ENCODE measurements at places on chromosomes 11 and 22.

- DNase-seq, result no peak
Observed at GRCh38 chr22:27959335-27960090, 40.5 kb upstream of the PITPNB start.

DNA sequence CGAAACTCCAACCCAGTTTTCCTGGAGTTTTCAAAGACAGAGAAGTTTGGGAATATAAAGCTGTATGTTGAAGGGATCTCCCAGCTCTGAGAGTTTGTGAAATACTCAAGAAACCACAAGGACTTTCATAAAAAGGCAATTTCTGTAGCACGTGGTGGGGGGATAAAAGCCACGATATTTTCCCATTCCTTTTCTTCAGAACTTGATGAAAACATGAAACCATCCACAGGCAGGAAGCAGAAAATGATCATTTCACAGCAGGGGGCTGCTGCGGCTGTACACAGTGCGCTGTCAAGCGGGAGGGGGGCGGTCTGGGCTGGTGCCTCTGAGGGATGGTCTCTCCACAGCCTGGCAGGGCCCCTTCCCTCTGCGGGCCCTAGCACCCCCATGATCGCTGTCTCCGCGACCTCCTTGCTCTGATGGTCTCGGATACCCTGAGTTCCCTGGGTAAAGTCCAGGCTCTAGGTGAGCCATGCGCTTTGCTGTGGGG, 423.2 kb downstream of the MN1 start:
- no peak for DNase-seq

DNA sequence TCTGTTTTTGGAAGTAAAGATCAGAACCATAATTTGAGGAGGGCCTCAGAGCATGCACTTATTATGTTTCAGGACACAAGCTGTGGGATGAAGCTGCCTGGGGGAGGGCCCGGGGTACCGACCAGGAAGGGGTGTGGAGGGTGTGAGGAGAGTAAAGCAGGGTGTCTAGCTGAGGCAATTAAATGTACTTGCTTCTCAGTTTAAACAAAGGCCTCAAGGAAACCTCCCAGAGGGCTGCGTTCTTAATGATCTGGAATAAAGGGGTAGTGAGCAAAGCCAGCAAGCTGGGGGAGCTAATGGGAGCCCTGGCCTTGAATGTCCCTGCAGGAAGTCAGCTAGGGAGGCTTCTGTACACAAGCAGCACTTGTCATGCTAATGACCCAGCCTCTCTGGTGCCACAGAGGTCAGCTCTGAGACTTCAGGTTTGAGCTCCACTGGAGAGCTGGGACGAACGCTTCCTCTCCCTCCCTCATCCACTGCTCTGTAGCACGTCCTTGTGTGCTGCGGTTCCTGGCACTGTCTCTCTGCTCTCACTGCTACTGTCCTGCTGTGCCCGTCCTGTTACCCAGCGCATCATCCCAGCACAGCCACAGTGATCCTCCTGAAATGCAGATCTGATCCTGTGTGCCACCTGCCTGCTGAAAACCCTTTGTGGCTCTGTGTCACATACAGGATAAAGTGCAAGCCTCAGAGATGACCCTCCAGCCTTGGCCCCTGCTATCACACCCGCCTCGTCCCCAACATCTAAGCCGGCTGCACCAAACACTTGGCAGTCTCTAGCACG, 159.7 kb downstream of the DBX1 start:
- DNase-seq, result no peak

DNA sequence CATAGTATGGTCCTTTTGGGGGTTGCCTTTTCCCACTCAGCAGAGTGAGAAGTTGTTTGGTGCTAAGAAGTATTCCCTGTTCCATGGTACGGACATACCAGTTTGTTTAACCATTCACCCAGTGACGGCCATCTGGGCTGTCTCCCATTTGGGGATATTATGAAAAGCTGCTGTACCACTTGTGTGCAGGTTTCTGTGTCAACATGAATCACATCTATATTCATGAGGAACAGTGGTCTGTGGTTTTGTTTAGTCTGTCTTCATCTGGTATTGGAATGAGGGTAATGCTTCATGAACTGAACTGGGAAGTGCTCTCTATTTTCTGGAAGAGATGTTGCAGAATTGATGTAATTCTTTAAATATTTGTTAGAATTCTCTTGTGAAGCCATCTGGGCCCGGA, 89.5 kb downstream of the TRMU start:
- DNase-seq, result no peak

- DNase-seq, result no peak
Observed at GRCh38 chr22:47276450-47276820, 514.0 kb downstream of the TBC1D22A start.

DNA sequence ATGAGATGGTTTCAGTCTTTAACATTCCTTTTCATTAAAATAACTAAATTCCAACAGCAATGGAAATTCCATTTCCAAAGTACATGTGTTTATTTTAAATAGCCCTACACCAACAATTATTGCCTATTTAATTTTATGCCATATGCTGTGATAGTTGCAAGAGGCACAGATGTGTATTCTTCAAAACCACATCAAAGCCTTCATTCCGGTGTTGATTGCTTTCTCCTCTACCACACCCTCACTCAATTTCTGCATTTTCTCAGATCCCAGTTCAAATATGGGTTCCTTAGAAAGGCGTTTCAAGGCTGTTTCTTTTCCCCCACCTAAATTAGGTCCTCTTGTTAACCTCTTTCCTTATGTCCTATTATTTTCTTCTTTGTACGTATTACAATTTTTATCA, 6.0 kb upstream of the HSD17B12 start:
- no peak for DNase-seq

GRCh38 chr11:74570266-74571061, 21.9 kb upstream of the POLD3 start:
- DNase-seq, result no peak

GRCh38 chr22:35204807-35205775, 52.2 kb upstream of the HMGXB4 start:
- no peak for DNase-seq

DNA sequence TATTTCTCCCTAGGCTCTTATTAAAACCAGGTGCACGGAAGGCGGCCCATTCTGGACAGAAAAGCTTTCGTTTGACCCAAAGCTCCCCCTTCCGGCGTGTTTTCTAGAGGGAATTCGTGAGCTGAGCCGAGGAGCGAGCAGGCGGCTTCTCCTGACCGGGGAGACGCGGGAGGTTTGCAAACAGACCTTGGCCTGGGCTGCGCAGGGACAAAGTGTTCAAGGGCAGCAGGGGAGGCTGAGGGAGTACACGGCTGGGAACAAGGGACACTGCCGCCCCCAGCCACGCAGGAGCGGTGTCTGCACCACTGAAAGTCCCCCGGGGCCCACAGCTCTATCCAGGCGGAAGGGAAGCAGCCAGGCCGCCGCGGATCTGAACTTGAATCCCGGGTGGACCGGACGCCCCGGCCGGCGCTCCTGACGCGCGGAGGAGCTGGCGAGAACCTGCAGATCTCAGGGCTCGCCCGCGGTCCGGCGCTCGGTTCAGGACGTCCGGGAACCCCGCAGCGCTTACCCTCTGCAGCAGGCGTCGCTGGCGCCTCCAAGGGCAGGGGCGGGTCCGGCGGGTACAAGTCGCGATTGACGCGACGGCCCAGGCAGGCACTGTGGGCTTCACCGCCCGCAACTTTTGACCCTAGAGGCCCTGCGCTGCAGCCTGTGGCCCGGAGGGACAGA, 101.9 kb downstream of the WT1 start:
- no peak for DNase-seq

- no peak for DNase-seq
Observed at GRCh38 chr11:80084608-80085007, 643.8 kb upstream of the TENM4 start.

DNA sequence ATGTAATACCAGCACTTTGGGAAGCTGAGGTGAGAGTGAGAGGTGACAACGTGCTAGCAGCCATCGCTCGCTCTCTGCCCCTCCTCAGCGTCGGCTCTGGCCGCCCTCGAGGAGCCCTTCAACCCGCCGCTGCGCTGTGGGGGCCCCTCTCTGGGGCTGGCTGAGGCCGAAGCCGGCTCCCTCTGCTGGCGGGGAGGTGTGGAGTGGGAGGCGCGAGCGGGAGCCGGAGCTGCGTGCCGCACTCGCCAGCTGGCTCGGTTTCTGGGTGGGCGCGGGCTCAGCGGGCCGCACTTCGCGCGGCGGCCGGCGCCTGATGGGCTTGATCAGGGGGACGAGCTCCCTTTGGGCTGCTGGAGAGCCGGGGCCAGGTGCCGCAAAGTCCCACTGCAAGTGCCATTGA, 98.9 kb upstream of the UBASH3B start:
- DNase-seq, result no peak

DNA sequence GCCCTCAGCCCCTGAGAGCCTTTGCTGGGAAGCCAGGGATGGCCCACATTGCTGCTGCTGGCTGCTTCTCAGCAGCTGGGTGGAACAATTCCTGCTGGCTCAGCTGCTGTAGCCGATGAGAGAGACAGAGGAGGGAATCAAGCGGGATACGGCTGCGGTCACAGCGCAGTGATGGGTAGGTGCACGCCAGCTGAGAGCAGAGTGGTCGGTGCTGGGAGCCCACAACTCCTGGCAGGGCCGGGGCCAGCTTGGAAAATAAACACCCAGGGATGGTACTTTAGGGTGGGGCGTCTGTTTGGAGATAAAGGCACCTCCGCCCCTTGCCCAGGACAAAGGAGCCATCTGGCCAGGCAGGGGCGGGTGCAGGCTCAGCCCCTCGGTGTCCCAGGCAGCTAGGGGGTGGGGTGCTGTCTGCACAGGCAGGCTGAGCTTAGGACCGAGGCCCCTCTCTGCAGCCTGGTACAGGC, 480.5 kb downstream of the MIAT start:
- DNase-seq, result no peak

- DNase-seq, result no peak
Observed at GRCh38 chr11:2721210-2721916, 21.6 kb upstream of the KCNQ1OT1 start.

DNA sequence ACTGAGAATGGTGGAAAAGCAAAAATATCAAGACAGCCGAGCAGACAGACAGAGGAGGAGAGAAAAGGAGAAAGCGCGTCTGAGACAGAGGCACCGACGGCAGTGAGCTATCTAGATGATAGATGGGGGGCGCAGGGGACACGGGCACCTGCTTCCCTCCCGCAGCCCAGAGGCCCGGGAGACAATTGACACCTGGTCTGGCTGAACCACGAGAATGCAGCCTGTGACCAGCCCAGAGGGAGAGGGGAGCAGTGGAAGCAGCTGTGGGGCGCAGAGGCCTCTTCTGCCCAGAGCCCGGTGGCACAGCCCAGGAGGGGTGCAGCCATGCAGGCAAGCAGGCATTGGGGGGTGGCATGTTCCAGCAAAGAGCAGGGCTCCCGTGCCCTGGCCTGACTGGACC, 48.2 kb downstream of the ELFN2 start:
- no peak for DNase-seq

- no peak for DNase-seq
Observed at GRCh38 chr11:39732001-39732400, 1727.5 kb downstream of the LRRC4C start.

DNA sequence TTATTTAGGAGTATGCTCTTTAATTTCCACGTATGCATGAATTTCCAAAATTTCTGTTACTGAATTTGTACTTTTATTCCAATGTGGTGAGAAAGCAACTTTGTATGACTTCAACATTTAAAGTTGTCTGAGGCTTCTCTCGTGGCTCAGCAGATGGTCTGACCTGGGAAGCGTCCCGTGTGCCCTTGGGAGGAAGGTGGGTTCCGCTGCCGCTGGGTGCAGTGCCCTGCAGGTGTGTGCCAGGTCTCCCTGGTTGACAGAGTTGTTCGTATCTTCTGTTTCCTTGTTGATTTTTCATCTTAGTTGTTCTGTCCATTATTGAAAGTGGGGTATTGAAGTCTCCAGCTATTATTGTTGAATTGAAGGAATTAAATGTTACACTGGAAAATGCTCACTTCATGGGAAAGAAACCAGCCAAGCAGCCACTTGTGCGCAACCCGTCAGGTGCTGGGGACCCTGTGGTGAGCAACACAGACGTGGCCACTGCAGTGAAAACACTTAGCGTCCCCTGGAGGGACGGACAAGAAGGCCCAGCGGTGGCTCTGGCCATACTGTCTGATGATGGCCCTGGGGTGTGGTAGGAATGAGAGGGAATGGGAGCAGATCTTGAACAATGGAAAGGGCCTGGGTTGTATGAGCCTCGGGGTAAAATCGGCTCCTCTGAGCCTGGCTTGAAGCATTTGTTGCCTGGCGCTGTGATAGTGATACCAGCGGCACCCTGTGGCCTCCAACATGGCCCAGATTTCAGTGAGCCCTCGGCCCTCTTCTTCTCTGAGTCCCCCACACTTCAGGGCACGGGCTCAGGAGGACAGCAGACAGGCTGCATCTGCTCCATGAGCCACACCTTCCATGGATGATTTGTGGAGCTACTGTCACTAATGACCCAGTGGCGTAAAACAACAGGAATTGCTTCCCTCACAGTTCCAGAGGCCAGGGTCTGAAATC, 31.5 kb upstream of the KRTAP5-7 start:
- no peak for DNase-seq

GRCh38 chr11:88293931-88294330, 43.6 kb downstream of the CTSC start:
- DNase-seq, result no peak

- DNase-seq, result no peak
Observed at GRCh38 chr11:2205981-2206690, 34.5 kb upstream of the TH start.

Measured in activated CD8-positive, alpha-beta memory T cell treated with anti-CD3 and anti-CD28 coated beads for 1 hour (primary cell).